Eye (tissue), 1 donor: ENCODE measurements at places on chromosomes 2 and 18.

DNA sequence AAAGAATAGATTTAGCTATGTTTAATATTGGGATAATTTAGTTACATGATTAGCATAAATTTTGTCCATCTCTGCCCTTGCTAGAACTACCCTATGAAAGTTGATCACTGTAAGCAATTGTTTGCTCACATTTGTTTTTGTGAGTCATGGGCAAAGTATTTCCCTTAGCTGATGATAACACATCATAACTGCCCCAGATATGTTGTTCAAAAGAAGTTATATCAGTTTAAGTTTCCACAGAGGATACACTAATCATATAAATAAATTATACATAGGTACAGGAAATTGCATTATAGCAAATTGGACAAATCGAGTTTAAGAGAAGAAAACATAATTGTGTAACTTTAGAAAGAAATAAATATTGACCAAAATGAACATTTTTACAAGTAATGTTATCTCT is 223.2 kb upstream of the PIK3C3 start:
- DNase-seq: no peak

DNA sequence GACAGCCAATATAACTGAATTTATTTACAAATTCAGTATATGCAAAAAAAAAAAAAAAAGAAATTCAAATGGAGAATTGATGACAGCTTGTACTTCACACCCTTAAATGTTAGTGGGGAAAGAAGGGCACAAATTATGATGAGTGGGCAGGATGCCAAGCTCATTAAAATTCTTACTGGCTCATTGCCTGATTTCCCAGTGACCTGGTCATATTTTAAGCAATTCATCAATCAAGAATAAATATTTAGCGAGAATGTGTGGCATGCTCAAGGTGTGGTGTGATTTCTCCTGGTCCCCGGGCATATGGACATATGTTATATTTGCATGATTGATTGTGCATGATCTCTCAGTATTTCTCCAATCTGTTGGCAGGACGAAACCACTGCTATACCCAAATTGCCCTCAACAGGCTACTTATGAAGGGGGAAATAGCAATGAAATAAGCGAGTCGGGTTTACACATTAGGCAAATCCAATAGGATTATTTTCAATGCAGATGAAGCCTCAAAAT is 883.0 kb downstream of the LRRTM4 start:
- no peak for DNase-seq

GRCh38 chr2:199458806-199459285 is 1.1 kb upstream of the SATB2 start:
- no peak for DNase-seq

DNA sequence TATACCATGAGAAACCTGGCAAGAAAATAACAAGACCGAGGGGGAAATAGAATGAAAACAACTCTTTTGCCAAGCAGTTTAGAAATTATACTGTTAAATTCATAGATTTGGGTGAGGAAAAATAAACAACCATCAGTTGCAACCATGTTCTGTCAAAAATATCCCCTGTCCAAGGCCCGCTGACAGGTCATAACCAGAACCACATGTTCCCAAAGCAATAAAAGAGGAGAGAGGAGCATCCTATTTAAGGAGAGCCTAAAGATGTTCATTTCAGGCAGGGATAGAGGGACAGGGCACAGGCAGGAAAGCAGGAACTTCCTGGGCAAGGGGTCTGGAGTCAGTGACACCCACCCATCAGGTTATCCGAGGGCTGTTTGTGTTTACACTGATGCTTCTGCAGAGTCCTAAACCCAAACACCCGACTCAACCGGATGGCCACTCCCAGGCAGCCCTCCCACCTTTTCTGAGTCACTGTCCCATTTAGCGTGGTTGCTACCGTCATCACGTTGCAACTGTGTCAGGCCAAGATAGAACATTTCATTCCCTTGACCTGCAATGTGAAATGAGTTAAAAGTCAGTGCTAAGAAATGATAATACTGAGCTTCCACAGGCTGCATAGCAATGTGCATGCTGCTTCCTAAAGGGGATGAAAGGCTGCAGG is 468.3 kb upstream of the RAB12 start:
- DNase-seq: no peak

GRCh38 chr2:168568476-168569267 is 112.6 kb downstream of the CERS6 start:
- DNase-seq: peak; percentile 19

DNA sequence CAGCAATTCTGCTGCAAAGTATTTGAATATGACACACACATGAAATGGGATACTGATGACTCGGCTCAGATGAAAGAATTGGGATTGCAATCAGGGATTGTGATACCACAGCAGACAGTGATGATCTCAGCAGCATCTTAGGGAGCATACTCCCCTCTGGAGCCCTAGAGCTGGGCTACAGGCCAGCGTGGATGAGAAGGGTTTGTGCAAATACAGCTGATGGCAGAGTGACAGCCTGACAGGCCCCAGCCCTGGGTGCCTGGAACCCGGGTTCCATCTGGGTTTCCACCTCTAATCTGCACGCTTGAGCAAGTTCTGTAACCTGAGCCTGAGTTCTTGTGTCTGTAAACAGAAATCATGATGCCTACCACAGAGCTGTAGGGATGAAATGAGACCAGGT is 418.0 kb downstream of the LRATD1 start:
- DNase-seq: no peak

DNA sequence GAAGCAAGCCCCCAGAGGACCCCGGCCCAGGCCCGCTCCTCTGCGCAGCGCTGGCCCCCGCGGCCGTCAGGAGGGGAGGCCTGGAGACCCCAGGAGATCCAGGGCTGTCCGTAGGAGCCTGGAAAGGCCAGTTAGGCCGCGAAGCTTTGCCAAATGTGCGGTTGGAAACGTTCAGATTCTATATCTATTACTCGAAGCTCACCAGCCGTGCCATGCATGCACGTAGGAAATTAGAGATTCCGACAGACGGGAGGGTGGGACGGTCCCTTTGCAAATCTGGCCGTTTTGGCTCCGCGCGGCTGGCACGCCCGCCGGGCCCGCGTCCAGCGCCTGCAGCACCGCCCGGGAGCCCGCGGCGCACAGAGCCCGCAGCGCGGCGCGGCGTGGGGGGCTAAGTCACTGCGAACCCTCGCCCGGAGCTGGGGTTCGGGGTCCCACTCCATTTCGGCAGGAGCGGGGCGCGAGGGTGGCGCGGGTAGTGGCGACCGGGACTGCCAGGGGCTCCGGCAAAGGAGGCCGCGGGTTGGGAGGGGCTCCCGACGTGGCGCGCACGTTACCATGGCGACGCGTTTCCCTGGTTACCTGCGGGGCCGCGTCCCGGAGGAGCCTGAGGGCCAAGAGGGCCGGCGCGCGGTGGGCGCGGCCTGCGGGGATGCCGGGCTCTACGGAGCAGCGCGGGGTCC is 488.6 kb upstream of the SMIM21 start:
- peak; percentile 94 for DNase-seq

DNA sequence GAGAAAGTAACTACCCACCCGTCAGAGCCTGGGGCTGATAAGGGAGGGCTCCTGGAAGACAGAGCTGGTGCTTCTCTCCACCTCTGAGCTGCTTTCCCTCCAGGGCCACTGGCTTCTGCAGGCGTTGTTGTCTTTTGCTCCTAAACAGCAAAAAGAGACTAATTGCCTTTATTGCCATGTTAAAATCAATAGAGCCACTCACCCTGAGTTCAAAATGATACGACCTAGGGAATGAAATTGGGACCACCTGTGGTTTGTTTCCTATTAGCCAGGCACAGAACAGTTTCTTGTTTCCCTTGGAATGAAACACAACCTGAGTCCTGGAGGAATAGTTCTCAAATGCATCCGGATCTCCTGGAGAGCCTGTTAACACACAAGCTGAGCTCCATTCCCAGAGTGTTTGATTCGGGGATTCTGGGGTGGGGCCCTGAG is 45.8 kb downstream of the TCF7L1 start:
- no peak for DNase-seq

- no peak for DNase-seq
Observed at GRCh38 chr2:133574186-133574585, 5.9 kb upstream of the NCKAP5 start.

DNA sequence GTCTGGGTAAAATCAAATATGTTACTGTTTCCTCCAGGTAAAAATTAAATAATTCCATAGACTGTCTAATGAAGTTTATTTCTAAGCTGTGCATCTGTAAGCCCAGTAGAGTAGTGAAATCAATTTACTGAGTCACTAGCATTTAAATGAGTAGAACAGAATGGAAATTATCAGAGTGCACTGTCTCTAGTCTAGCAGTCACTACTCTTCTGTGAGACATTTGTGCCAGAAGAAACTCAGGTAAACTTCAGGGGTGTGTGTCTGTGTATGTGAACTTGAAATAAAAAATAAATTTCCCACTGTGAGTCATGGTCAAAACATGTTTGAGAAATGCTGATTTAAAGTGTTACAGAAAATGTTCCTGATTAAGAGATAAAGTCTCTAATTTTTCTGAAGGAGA is 146.4 kb downstream of the RIF1 start:
- DNase-seq: no peak

GRCh38 chr2:24929230-24929629 is 9.2 kb upstream of the ADCY3 start:
- DNase-seq: no peak

DNA sequence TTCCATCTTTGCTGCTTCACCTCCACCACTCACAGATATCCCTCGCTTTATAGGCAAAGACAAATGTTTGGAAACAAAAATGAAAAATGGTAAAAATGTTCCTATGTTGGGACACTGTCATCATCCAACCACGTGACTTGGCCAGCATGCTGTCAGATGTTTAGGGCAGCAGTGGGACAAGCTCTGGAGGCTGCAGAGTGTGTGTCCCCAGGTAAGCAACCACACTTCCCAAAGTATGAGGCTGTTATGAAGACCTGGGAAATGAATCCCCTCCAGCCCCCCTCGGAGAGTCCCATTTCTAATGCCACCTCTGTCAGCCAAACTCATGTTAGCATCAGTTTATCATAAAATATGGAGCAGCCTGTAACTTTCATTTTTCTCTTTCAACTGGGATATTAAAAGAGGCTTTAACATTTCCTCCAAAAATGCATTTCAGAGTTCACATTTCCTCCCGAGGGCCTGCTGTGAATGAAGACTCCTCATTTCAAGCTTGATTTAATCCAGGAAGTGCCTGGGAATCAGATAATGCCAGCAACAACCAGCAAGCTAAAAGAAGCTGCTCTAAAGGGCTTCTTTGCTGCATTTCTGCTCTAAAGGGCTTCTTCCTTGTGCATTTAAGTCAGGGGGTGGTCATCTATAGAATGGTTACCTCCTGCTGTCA is 66.2 kb downstream of the APOB start:
- DNase-seq: no peak

DNA sequence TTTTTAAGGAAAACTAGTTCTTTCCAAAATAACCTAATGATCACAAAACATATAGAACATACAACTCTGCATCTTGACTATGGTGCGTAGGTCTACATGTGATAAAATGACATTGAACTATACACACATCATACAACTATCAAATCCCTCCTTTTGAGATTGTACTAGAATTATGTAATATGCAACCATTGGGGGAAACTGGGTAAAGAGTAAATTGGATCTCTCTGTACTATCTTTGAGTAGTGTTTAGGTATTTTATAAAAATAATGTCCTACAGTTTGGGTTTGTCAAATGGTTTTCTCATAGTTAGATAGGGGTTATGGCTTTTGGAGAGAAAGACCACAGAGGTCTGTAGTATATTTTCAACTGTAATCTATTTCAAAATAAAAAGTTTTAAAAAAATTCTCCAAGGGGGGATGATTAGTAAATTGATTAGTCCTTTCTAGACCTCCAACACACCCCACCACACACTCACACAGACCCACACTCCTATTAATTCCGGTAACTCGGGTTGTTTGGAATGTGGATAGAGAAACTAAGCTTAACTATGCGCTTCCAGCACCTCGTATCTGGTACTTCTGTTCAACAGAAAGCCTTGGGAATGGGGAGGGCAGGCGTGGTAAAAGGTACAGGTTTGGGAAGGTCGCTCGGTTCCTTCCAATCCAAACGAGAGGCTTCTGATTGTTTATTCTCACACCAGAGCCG is 695 bp upstream of the BIRC6 start:
- DNase-seq: no peak

DNA sequence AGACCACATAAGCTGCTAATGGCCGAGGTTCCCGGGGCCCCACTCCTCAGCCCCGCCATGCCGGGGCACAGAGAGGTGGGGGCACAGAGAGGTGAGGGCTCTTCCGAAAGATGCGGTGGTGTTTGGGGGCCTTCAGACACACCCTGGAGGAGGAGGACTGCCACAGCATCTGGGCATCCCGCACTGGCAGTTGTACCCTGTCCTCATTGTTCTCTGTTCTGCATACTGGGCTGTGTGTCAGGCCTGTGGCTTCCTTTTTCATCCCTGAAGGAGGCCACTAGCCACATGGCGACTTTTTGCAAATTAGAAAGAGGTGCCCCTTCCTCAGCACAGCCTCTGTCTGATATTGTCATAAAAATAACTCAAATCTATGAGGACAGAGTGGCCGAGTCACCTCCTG is 150.1 kb downstream of the CTIF start:
- DNase-seq: no peak

GRCh38 chr18:7645756-7646155 is 78.6 kb downstream of the PTPRM start:
- DNase-seq: no peak

DNA sequence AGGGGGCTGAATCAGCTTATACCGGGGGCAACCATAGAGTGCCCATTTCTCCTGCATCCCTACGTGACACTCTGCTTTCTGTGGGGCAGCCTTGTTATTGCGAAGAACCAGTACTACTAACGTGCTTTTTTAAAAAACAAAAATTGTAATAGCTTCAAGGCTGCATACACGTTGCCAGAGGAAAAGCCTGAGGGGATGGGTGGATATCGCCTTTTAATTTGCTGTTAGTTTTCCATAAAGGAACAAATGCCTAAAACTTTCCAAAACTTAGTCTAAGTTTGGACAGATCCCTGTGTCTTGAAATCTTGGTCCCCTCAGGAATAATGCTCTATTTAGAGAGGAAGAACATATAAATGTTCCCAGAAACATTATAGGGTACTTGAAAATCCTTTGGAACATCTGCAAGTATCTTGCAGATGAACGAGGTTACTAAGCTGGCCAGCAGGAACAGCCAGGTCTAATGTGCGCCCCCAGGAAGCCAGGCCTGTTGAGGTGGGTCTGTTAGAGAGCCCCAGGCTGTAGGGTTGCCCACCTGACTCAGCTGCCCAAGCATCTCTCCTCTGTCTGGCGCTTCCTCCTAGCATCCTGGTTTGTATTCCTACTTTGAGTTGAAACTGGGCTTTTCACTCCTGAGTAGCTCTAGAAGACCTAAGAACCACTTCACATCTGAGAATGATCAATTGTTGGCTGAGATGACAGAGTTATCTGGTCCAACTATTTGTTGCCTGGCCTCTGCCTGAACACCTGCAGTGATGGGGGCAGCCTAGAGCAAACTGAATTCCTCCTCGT is 96.9 kb downstream of the TGOLN2 start:
- no peak for DNase-seq

GRCh38 chr2:84088656-84089055 is 370.4 kb downstream of the SUCLG1 start:
- no peak for DNase-seq

DNA sequence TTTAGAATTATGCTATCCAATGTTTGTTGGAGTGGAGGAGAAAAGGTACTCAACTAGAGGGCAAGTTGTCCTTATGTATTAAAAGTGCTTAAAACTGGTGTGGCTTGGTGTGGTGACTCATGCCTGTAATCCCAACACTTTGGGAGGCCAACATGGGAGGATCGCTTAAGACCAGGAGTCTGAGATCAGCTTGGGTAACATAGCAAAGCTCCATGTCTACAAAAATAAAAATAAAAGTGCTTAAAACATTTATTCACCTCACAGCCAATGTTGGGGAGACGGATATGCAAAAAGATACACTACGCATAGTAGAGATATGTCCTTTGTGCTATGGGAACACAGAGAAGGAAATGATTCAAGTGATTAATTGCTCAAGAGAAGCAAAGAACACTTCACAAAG is 19.3 kb upstream of the TNFAIP6 start:
- DNase-seq: no peak
